Activated naive CD4-positive, alpha-beta T cell treated with Interleukin-2 at 50 U/mL for 16 hours (primary cell): ENCODE measurements at places on chromosomes 6 and 20.

DNA sequence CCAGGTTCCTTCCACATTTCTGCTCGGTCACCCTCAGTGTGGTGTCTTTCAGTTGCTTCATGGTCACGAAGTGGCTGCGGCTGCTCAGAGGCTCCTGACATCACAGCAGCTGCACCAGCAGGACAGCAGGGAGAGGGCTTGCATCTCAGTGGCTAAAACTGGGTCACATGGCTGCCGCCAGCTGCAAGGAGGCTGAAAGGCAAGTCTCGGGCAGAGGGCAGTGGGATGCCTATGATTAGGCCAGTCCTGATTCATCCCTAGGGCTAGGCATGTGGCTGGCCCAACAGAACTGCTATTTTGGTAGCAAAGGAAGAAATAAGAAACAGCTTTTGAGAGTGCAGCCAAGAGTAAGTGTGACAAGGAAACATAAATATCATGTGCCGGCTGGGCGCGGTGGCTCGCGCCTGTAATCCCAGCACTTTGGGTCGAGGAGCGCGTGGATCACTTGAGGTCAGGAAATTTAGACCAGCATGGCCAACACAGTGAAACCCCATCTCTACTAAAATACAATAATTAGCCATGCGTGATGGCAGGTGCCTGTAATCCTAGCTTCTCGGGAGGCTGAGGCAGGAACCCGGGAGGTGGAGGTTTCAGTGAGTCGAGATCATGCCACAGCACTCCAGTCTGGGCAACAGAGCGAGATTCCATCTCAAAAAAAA, 46.6 kb downstream of the RBM38 start:
- DNase-seq, result no peak

GRCh38 chr6:31053873-31054272, 43.6 kb downstream of the MUC22 start:
- no peak for DNase-seq

- DNase-seq, result no peak
Observed at GRCh38 chr20:53645582-53645897, 51.9 kb upstream of the ZNF217 start.

DNA sequence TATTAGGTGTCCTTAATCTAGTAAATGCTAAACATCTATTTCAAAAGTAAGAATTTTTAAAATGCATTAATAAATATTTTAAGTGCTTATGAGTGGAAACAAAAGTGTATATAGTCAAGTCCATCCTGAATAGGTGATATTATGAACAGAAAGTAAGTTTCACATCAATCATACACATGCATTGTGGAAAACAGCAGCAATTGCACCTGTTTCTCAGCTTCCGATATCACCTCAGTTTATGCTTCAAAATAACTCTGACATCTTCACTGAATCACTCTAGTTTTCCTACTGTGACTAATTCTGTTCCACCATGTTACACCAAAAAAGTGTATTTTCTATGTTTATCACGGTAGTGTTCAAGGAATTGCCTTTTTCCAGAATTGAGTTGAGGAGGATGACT, 172.6 kb upstream of the MANEA start:
- DNase-seq, result no peak

GRCh38 chr6:158642097-158642601, 2.4 kb downstream of the DYNLT1 start:
- no peak for DNase-seq

DNA sequence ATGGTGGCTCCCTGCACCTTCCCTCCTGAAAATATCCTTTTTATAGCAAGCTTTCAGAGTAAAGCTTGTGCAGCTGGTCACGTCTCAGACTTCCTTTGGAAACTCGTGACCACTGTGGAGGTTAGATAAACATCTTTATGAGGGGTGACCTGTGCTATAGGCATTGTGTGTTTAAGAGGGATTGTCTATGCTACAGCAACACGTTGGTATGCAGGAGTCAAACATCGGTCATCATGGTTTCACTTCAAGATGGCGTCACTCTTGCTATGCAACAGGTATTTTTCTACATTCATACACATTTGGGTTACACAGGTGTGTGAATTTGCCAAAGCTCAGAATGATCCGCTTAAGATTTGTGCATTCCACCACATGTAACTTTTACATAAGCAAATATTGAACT, 14.6 kb upstream of the BLCAP start:
- DNase-seq, result no peak

DNA sequence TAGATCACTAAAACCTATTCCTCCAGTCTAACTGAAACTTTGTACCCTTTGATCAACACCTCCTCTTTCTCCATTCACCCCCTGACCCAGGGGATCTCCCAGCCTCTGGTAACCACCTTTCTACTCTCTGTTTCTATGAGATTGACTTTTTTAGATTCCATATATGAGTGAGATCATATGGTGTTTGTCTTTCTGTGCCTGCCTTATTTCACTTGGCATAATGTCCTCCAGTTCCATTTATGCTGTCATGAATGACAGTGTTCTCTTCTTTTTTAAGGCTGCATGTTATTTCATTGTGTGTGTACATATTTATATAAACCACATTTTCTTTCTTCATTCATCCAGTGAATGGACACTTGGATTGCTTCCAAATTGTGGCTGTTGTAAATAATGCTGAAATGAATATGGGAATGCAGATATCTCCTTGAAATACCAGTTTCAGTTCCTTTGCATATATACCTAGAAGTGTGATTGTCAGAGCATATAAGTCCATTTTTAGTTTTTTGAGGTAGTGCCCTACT, 57.7 kb downstream of the DHX35 start:
- DNase-seq, result peak; percentile 32

DNA sequence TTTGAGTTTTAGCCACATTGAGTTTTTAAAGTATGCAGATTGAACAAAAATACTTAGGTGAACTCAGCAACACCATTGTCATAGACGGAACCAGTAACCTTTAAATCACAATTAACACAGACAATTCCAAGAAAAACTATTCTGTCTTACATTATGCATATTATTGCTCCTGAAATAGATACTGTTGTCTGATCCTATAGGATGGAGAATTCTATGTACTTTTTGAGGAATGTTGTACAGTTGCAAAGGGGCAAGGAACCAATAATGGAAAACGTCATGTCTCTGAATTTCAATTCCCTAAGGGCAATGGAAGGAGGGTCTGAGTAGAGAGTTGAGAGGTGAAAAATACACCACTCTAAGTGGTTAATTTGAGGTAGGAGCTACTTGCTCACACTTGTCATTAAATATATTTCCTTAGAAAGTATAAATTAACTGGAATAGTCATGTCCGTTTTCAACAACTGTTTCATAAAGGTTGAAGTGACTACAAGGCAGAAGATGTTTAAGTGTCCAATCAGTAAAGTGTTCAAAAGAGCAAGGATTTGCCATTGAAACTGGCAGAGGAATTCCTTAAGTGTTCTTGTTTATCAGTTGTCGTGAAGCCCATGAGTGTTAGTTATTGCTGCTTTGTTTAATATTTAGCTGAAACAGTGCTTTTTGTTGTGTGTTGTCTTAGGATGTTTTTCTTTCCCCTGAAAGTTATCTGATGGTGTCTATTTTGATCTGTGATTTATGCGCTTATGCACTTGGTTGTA, 1.3 kb downstream of the NKAIN2 start:
- DNase-seq, result no peak

- no peak for DNase-seq
Observed at GRCh38 chr6:156408655-156409054, 368.5 kb upstream of the ARID1B start.

- DNase-seq, result no peak
Observed at GRCh38 chr20:33518071-33518470, 28.2 kb downstream of the CBFA2T2 start.

GRCh38 chr6:57423468-57423867, 106.0 kb downstream of the PRIM2 start:
- DNase-seq, result no peak

- no peak for DNase-seq
Observed at GRCh38 chr6:72348926-72349325, 272.9 kb upstream of the KCNQ5 start.

DNA sequence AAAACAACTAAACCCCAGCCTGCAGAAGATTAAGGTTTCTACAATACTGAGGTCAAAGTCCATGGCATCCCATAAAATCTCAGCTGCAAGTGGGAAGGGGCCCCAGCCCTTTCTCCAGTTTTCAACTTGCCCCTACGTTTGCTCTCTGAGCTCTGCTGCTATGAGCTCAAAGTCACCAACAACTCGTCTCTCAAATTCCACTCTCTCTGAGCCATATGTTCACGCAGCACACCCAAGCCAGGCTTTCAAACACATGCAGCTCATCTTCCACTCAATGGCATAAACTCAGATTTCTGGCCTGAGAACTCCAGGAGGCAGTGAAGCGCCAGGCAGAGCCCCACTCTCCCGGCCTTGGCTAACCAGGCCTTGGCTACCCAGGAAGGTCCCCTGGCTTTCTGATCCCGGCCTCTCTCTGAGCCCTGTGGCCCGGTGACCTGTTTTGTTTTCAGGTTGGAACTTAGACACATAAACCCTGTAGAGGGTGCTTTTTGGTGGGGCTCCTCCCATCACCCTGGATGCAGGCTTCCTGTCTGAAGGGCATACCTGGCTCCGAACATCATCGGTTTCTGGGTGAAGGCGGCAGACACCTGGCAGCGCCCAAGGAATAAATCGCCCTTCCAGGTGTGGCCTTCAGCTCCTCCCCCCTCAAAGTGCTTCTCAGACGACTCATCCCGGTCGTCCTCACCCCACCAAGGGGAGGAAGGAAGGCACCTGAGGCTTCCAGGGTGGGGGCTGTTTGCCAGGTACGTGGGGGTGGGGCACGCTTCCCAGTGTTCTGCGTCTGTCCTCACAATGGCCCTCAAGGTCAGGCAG, 12.4 kb downstream of the SLC22A23 start:
- no peak for DNase-seq

DNA sequence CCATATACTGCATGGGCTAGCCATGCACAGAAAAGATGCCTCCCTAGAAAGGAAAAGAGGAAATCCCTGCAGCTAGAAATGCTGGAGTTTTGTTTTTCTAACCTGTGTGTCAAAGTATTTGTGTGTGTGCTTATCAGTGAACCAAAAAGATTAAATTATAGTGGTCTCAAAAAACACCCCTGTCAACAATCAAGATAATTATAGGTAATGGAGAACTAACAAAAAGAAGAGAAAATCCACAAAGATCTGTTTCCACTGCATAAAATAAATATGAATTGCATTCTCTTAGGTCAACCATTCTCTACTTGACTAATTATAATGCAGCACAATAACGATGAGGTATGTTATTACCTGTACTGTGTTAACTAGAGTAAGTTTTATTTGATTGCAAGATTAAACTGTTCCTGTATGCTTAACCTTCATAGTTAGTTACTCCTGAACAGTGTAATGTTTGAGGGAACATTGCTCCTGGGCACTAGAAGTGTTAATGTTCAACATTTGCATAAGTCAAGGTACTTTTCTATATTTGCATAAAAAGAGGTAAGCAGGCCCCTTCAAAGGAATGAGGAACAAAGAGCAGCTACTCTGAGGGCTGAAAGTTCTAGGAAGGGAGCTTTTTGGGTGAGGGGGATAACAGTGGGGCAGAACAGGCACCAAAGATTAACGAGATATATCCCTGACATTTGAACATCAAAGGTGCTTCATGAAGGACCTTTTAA, 212.1 kb downstream of the BTBD9 start:
- DNase-seq, result no peak

- DNase-seq, result no peak
Observed at GRCh38 chr6:118567974-118568373, 19.9 kb downstream of the PLN start.

GRCh38 chr20:10857352-10858070, 183.7 kb upstream of the JAG1 start:
- DNase-seq, result no peak

DNA sequence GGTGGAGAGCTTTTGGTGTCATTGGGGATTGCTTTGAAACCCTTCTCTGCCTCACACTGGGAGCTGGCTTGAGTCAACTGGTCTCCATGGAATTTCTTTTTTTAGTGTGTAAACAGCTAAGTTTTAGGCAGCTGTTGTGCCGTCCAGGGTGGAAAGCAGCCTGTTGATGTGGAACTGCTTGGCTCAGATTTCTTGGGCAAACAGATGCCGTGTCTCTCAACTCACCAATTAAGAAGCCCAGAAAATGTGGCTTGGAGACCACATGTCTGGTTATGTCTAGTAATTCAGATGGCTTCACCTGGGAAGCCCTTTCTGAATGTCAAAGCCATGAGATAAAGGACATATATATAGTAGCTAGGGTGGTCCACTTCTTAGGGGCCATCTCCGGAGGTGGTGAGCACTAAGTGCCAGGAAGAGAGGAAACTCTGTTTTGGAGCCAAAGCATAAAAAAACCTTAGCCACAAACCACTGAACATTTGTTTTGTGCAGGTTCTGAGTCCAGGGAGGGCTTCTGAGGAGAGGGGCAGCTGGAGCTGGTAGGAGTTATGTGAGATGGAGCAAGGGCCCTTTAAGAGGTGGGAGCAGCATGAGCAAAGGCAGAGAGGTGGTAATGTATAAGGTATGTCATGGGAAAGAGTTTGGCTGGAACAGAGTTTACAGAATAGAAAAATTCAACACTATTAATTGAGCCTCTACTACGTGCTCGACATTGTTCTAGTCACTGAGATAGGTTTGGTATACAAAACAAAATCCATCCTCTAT, 31.2 kb downstream of the SRSF3 start:
- no peak for DNase-seq

- DNase-seq, result no peak
Observed at GRCh38 chr6:137856138-137856898, 10.7 kb upstream of the TNFAIP3 start.

DNA sequence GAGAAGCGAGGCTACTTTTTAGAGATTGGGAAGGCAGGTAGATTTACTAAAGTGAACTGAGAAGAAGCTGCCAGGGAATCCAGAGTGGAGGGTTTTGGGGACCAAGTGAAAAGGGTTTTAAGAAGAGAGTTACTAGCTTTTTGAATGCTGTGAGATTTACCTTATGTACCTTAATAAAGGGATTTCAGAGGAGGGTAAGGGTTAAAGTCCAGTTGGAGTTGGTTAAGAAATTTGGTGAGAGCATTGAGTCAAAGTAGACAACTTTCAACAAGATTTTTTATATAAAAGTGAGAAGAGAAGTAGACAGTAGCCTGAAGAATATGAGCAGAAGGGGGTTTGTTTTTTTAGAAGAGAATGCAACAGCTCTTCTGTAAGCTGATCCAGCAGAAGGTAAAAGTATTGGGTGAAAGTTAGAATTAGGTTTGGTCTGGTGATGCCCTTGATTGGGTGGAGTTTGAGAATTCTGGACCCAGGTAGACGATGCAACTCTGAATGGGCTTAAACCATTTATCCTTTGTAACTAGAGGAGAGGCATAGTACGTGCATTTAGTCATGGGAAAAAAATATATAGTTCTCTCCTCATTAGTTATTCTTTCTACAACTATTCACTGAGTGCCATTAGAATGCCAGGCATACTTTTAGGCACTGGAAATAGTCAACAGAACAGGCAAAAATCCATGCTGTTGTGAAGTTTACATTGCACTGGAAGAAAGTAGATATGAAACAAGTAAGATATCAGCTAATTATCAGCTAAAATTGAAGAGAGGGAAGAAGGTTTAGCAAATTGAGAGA, 44.8 kb downstream of the ATRN start:
- DNase-seq, result no peak

DNA sequence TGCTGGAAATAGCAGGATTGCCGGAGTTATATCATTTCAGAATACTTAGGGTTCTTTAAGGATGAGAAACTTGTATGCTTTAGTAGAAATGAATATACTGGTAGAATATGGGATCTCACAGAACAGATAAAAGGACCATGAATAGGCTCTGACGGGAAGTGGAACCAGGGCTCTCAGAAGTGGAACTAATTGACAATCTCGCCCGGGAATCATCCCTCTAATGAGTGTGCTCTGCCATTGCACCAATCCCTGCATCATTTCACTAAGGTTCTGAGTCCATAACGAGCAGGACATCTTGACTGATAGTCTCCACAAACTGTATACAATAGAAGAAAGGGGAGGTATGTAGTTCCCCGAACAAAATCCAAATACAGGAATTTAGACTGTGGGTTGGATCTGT, 150.1 kb downstream of the COL9A1 start:
- DNase-seq, result no peak
